ENCODE measurements at places on chromosomes 12 and 14. TPM values are rescaled to one million over a fixed set of nuclear protein-coding genes. Genes with fewer than 3 reads are reported as not detected.

GRCh38 chr14:106302661-106303060 lies 776.3 kb downstream of the TMEM121 start:
- H3K27me3 ChIP-seq = no peaks in the 10 kb centered on the region
- no peak overlapping the region for H3K27ac ChIP-seq
- DNase-seq = no peak
- H3K4me3 ChIP-seq = no peak overlapping the region
- no peaks in the 10 kb centered on the region for H3K4me1 ChIP-seq
- H3K36me3 ChIP-seq = no peaks in the 10 kb centered on the region

GRCh38 chr14:23070262-23071129 lies 13.2 kb upstream of the CDH24 start:
- H3K27ac ChIP-seq = peak overlapping the region; percentile 73
- H3K27me3 ChIP-seq = no peaks in the 10 kb centered on the region
- H3K4me3 ChIP-seq = peak overlapping the region; percentile 83
- H3K36me3 ChIP-seq = peaks cover 20% of the 10 kb centered on the region
- H3K4me1 ChIP-seq = peaks cover 27% of the 10 kb centered on the region
- DNase-seq = no peak

LPAR5 gene
- 14.2 TPM for total RNA-seq

- no peaks in the 10 kb centered on the region for H3K27me3 ChIP-seq
- H3K4me1 ChIP-seq = peaks cover 31% of the 10 kb centered on the region
- no peak overlapping the region for H3K4me3 ChIP-seq
Observed at GRCh38 chr14:73783107-73783727, 68.4 kb upstream of the PTGR2 start.
